ENCODE measurements at places on chromosomes 5 and 9.

DNA sequence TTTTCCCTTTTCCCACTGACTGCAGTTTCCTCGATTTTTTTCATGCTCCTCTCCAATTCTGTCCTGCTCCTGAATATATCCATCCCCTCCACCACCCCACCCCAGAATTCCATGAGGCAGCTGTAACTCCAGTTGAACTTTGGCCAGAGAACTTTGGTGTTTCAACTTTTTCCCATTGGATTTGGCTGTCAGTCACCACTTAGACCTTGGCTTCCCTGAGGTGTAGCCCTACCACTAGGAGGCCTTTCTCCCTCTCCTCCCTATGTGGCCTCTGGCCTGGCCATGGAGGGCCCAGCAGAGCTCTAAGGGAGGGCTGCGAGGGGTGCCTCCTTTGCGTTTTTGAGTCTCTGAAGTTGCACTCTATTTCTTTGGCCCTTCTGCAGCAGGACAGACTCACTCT is 261.3 kb downstream of the PIK3R1 start:
- no peak for DNase-seq

DNA sequence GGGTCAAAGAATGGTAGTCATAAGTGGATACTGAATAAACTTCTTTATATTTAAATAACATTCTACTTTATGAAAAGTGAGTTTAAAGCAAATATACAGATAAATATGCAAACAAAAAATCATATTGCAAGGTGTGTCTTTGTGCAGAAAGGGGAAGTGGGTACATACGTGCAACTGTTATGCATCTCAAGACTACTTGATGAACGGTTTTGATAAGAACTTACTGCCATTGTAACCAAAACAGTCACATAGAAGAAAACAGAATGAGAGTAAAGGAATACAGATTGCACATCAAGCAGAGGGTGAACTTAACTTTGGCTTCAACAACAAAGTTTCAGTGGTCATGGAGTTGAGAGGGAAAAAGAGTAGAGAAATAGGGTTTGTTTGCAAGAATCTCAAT is 9.9 kb downstream of the CAMK4 start:
- no peak for DNase-seq

DNA sequence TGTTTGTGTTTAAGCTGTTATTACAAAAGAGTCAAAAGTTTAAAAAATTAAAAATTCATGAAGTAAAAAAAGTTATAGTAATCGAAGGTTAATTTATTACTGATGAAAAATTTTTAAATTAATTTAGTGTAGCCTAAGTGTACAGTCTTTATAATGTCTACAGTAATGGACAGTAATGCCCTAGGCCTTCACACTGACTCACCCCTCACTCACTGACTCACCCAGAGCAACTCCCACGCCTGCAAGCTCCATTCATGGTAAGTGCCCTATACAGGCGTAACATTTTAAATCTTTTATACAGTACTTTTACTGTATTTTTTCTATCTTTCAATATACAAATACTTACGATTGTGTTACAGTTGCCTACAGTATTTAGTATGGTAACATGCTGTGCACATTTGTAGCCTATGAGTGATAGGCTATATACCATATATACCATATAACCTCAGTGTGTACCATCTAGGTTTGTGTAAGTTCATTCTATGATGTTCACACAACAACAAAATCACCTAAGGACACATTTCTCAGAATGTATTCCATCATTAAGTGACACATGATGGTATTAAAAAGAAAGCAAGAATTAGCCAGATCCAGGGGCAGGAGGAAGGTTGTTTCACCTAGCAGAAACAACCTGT is 40.1 kb downstream of the DCAF10 start:
- no peak for DNase-seq

DNA sequence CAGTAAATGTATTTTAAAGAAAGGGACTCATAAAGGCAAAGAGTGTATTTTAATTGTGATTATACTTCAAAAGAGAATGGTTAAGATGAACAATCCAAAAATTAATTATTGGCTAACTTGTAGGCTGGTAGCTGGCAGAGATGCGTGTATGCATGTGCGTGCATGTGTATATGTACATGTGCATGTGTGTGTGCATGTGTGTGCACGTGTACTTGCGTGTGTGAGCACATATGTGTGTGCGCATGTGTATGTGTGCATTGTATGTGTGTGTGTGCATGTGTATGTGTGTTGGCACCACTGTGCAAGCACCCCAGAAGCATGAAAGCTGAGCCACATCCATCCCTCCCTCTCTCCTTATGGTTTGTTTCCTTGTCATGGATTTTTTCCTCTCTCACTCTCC is 83.0 kb upstream of the SLC1A3 start:
- no peak for DNase-seq

GRCh38 chr5:171317230-171317629 is 8.2 kb downstream of the TLX3 start:
- no peak for DNase-seq

DNA sequence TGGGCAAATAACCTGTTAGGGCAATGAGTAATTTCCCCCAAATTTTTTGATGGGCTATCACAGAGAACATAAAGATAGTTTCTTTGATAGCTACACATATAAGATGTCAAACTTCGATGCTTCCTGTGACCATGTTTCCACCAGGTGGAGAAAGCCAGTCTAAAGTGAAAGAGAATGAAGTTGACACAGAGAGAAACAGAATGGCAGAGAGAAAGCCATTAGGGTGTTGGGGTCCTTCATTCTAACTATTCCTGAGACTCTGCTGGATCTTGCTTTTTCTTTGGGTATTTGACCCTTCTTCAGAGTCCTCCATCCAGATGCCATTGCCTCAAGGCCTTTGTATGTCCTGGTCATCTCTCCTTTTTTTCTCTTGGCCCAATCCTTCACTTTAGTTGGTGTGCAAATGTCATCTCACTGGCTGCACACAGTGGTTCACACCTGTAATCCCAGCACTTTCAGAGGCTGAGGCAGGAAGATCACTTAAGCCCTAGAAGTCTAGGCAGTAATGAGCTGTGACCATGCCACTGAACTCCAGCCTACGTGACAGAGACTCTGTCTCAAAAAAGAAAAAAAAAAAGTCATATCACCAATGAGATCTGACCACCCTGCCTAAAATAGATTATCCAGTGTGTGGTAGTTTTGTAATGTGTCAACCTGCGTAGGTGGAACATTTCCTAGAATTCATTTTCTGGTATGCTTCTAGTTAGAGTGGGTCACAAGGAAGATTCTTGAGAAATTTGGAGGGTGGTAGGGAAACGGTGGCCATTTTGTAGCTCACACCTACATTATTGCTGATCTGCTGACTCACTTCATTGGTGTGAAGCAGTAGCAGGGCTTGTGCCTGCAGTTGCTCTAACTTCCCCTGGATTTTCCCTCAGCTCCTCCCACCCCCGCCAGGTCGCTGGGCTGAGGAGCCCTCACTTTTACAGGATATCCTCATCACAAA is 20.8 kb upstream of the KIF2A start:
- no peak for DNase-seq

DNA sequence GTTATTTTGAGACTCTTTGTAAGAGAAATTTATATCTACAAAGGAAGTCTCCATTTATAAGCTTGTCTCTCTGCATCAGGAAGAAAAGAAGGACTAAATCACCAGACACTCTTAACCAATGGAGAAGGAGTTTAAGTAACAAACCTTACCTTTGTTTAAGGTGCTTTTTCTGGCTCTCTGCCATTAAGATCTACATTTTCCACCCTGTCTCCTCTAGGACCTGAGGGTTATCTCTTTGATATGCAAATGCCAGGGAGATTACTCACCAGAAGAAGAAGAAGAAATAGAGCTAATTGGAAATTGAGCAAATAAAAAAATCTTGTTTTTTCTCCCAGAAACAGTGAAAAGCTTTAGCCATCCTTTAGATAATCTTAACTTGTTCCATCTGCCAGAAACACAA is 60.9 kb downstream of the CDKN2A start:
- DNase-seq = no peak

GRCh38 chr5:135710045-135710675 is 124.3 kb upstream of the SLC25A48 start:
- DNase-seq = no peak

DNA sequence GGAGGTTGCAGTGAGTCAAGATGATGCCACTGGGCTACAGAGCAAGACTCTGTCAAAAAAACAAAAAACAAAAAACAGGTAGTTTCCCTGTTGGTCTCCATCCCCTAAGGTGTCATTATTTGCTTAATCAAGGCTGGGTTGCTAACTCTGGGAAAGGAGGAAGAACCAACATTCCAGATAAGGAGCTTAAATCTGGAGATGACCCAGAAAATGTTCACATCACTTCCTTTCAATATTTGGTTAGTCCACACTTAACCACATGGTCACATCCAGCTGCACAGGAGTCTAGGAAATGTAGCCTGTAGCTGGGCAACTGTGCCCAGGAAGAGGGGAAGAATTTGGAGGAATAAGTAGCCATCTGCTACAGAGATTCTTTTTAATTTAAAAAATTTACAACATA is 25.9 kb upstream of the MEGF9 start:
- no peak for DNase-seq

DNA sequence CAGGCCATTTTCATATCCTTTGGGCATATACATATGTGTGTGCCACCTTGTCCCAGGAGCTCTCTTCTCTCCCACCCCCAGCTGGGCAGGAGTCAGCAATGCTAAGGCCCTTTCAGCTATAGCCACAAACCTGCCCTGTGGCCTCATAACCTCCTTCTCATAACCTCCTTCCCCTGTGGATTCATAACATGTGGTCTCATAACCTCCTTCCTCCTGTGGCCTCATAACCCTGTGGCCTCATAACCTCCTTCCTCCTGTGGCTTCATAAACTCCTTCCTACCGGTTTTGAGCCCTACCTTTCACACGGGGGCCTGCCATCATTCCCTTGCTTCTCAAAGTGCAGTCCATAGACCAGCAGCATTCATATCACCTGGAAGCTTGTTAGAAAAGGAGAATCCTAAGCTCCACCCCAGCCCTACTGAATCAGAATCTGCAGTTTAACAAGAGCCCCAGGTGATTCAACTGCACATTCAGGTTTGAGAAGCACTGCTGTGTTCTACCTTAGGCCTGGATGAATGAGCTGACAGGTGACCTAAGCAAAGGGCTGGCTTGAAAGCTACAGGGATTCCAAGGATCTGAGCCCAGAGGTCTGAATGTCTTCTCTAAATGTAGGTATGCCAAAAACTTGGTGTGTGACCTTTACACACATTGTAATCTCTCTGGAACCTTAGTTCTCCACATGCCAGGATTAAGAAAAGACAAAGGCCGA is 41.9 kb upstream of the PLPP6 start:
- DNase-seq = no peak

DNA sequence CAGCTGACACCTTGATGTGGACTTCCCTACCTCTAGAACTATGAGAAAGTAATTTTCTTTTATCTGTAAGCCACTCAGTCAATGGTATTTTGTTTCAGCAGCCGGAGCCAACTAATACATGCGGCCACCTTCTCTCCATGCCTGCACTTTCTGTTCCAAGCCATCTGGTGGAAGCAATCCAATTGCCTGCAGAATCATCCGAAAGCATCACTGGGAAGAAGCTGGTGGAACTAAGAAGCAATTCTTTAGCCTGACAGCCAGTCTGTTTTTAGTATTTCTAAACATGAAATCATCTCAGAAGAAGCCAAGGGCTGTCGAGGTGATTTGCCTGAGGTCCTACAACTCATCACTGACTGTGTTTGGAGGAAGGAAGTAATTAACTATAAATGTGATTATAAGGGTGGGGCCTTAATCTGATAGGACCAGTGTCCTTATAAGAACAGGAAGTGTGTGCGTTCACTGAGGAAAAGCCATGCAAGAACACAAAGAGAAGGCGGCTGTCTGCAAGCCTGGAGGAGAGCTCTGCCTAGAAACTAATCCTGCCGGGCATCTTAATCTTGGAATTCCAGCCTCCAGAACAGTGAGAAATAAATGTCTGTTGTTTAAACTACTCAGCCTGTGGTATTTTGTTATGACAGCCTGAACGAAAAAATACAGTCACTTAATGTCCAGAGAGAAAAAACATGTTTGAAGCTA is 49.1 kb downstream of the NXNL2 start:
- no peak for DNase-seq

- DNase-seq = no peak
Measured at GRCh38 chr9:18296702-18297055, 177.3 kb upstream of the ADAMTSL1 start.

DNA sequence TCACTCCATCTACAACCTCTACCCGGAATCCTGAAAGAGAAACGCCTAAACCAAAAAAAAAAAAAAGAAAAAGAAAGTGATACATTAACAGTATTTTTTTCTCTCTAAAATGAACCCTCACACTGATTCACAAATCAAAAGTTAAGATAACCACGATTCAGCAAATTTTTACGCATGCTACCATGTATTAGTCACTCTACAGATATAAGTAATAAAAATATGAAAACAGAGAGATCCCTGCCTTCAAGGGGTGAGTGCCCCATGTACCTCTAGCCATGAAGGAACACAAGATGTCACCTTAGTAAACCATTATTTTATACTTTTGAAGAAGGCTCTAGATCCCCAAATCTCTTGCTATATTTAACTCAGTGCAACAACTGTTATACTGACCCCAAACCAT is 33.4 kb downstream of the CEMIP2 start:
- no peak for DNase-seq

GRCh38 chr5:159908591-159908940 is 7.7 kb upstream of the ADRA1B start:
- DNase-seq = no peak

DNA sequence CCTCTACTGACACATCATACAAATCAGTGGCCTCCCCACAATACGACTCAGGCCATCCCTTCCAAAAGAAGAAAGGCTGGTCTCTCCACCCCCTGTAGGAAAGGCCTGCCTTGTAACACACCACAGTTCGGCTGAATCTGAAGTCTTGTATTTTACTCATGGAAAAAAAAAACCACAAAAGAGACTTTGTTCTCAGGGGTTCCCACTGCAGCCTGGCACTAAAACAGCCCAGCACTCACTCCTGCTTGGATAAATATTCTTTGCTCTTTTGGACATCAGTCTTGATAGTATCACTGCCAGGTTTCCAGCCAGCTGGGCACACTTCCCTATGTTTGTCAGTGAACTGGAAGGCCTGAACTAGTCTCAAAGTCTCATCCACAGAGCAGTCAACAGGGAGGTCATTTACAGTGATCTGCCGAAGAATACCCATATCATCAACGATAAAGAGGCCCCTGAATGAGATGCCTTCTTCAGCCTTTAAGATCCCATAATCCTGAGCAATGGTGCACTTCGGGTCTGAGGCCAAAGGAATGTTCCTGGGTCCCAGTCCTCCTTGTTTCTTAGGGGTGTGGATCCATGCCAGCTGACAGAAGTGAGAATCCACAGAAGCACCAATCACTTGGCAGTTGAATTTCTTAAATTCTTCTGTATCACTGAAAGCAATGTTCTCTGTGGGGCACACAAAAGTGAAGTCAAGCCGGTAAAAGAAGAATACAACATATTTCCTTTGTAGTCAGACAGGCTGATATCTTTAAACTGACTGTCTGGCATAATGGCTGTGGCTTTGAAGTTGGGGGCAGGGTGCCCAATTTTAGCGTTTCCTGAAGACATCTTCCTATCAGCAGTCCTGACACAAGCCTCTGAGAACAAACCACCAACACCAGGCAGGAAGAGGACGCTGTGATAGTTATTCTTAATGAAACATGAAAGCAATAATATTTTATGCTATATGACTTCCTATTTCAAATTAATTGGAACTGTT is 198.1 kb downstream of the LURAP1L start:
- no peak for DNase-seq

- no peak for DNase-seq
Measured at GRCh38 chr9:131464354-131465000, 38.2 kb upstream of the POMT1 start.
